ENCODE measurements at places on chromosomes 7 and 10.

- no peak for DNase-seq
Observed at GRCh38 chr10:131818510-131819234, 82.1 kb upstream of the PPP2R2D start.

GRCh38 chr7:132450188-132450587 lies 126.1 kb downstream of the PLXNA4 start:
- DNase-seq: no peak

GRCh38 chr7:106827626-106828025 lies 37.5 kb upstream of the PIK3CG start:
- no peak for DNase-seq

GRCh38 chr7:95027234-95027872 lies 120.0 kb downstream of the PPP1R9A start:
- no peak for DNase-seq

DNA sequence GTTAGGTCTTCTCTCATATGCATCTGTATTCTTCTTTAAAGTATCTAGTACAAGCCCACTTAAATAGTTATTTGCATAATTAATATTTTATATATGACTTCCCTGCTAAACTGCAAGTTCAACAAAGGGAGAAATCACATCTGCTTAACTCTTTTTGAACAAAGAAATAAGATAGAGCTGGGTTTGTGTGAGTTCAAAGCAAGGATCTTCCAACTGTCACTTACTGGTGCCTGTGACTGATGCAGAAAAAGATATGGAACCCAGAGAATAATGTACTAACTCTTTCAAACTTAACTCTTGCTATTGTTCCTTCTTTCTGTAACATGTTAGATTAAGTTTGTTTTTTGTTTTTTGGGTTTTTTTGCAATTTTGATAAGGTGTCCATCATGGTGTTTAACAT lies 71.3 kb upstream of the SP4 start:
- no peak for DNase-seq

Data from cortex of kidney (tissue), 1 donor.